Stimulated activated CD8-positive, alpha-beta memory T cell treated with anti-CD3 and anti-CD28 coated beads, Interleukin-7, amount 100 ng/mL, for 24 hours (primary cell): ENCODE measurements at places on chromosomes 6 and 20.

GRCh38 chr6:50935442-50935841 is 116.8 kb downstream of the TFAP2B start:
- no peak for DNase-seq

DNA sequence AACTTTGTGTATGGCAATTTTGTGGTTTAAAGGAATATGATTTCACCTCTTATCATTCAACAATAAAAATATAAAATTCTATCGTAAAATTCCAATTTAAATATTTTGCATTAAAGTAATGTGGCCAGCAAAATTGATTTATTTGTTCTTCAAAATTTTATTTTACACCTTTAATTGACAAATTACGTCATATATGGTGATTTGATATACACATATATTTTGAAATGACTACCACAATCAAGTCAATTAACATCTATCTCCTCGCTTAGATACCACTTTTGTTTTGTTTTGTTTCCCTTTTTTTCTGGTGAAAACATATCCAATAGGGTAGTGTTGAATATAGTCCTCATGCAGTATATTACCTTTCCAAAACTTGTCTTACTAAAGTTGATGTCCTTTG is 467.6 kb upstream of the HS3ST5 start:
- no peak for DNase-seq

- no peak for DNase-seq
Observed at GRCh38 chr6:72064399-72064975, 178.1 kb downstream of the RIMS1 start.

GRCh38 chr6:111503194-111503593 is 20.2 kb upstream of the REV3L start:
- no peak for DNase-seq

GRCh38 chr6:37182736-37183590 is 13.0 kb downstream of the PIM1 start:
- DNase-seq = no peak

DNA sequence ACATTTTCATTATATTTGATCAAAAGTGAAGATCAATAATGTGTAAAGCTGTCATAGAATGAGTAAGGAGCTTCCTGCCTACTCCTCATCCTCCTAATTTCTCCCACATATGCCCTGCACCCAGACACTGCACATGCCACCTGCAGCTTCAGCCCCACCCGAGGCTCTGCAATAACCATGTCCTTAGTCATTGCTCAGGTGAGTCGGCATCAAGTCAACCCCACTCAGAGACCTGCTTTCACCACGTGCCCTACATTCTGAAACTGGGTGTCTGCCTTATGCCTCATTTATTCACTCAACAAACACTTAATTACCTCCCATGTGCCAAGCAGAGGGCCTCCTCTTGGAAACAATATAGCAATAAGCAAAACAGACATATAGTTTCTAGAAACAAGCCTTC is 15.4 kb upstream of the TNFAIP3 start:
- DNase-seq = no peak

DNA sequence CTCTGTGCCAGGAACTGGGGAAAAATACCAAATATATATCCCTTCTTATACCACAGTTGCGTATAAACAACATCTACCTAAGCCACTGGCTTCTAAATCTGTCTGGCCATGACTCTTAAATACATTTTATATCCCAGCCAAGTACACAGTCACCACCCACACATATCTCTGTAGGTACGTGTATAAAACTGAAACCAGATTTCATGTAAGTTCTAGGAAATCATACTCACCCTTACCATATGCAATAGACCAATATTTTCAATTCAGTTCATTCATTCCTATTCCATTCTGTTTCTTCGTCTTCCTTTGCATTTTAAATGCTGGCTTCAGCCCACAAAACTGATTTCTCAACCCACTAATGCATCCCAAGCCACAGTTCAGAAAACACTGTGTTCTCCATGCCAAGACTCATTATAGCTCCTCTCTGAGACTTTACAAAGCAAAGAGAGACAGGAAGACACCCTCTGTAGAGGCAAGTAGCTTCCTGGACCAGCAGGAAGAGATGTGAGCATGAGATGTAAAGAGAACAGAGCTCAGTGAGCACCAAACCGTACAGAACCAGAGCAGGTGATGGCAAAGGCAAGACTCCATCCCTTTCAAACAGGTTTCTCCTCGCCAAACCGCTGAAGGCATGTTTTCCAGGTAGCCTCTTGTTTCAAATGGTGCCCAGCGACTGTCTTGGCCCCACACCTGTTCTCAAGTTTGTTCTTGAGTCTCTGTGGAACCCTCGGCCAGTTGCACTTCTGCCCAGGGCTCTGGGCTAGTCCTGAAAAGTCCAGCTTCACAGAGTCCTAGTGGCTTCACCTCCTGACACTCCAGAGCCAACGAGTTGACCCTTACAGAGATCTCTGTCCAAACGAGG is 18.7 kb downstream of the FAM50B start:
- no peak for DNase-seq

GRCh38 chr6:52739627-52740026 is 23.6 kb downstream of the GSTA2 start:
- DNase-seq = no peak

DNA sequence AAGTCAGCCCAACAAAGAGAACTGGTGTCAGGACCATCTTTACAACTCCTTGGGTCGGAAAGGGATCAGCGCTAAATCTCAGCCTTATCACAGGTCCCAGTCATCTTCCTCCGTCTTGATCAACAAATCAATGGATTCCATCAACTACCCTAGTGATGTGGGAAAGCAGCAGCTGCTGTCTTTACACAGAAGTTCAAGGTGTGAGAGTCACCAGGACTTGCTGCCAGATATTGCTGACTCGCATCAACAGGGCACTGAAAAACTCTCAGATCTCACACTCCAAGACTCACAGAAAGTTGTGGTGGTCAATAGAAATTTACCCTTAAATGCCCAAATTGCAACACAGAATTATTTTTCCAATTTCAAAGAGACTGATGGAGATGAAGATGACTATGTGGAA is 25.3 kb upstream of the MTHFD1L start:
- DNase-seq = no peak

GRCh38 chr6:3133515-3133914 is 15.0 kb downstream of the BPHL start:
- no peak for DNase-seq

DNA sequence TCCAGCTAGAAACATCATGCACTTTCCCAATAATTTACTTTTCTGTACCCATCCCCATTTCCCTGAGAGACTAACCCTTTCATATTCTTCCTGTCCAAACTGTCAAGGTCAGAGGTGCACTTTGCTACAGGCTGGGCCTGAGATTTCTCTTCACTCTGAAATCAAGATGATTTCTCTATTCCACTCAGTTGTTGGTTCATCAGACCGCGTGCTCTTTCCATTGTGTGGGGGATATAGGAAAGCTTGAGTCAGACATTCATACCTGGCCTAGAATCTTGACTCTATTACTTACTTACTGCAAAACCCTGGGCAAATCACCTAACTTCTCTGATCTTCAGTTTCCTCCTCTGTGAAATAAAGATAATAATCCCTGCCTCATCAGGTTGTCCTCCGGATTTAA is 4.7 kb upstream of the ZDHHC14 start:
- DNase-seq = no peak

- no peak for DNase-seq
Observed at GRCh38 chr6:52739134-52739533, 24.1 kb downstream of the GSTA2 start.

DNA sequence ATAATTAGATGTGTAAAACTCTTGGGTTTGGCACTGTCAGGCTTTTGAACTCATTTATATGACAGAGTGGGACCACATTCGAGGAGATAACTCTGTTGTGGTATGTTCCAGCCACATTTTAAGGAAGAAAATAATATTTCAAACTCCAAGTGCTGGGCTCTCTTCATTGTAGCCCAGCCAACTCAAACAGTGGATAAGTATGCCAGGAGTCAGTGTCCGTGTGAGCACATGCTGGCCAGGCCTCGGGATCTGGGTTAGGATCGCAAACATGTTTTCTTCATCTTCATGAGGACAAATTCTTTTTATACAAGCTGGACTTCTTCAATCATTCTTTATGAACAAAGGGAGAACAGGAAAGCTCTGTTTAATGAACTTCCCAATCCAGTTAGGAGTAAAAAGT is 497.5 kb downstream of the MAFB start:
- no peak for DNase-seq

GRCh38 chr6:135871296-135871695 is 19.8 kb downstream of the PDE7B start:
- DNase-seq = no peak

DNA sequence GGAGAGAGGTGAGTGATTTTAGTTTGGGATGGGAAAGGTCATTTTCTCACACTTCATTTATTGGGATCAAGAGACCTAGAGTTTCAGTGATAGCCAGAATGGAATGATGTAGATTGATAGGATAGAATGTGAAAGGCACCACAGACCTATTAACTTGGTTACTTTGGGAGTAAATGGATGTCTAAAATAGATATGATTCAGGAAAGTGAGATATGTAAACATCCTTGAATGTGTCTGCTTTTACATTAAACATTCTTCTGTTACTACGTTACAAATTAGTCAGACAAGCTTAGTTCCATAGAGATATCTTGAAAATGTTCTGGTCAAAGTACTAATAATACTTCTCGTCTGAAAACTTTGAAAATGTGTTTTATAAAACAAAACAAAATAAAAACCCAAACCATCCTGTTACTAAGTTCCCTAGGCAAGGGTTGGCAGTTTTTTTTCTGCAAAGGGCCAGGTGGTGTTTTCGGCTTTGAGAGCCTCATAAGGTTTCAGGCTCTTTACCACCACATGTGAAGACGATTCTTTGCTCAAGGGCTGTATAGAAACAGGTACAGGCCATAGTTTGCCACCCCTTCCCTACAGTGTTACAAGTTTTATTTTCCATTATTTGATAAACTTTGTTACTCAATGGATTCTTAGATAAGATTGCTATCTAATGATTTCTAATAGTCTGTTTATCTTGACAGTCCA is 3.4 kb downstream of the CYB5R4 start:
- no peak for DNase-seq

- no peak for DNase-seq
Observed at GRCh38 chr20:36424314-36424713, 117.0 kb upstream of the MYL9 start.

DNA sequence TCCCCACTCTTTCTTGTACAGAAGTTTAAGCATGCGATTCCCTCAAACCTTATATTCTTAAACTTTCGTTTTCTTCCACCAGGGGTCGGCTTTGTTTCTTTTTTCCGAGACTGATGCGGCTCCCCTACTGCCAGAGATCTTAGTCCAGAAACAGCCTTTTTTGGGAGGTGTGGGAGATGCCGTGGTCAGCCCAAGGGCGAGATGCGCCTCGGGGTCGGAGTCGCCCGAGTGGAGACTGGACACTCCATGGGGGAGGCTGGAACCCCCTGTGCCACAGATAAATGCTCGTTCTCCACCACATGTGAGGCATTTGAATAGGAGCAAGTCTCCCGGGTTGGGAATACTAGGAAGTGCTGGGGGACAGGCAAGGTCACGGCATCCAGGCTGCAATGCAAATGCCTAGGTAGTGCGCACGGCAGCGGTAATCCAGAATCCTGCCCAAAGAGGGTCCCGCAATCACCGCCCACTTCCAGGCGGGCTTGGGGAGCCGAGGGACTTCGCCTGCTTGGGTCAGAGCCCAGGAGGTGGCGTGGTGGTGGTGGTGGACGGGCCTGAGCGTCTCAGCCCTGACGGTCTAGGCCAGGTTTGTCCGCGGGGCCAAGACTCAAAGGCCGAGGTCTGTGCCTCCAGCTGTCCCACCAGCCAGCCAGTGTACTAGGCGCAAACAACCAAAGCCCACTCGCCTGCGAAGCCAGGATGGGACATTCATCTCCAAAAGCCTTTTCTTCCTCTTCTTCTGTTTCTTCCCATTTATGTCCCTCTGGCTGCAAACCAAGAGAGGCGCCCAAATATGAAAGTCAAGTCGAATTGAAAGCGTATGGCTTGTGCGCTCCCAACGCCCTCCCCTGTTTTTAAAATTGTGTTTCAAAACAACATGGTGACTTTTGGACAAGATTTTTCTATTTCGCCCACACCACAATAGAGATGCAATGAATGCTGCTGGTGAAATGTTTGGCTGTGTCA is 39.3 kb upstream of the OSTM1 start:
- no peak for DNase-seq

- no peak for DNase-seq
Observed at GRCh38 chr20:36311141-36311853, 5.2 kb downstream of the DLGAP4 start.

DNA sequence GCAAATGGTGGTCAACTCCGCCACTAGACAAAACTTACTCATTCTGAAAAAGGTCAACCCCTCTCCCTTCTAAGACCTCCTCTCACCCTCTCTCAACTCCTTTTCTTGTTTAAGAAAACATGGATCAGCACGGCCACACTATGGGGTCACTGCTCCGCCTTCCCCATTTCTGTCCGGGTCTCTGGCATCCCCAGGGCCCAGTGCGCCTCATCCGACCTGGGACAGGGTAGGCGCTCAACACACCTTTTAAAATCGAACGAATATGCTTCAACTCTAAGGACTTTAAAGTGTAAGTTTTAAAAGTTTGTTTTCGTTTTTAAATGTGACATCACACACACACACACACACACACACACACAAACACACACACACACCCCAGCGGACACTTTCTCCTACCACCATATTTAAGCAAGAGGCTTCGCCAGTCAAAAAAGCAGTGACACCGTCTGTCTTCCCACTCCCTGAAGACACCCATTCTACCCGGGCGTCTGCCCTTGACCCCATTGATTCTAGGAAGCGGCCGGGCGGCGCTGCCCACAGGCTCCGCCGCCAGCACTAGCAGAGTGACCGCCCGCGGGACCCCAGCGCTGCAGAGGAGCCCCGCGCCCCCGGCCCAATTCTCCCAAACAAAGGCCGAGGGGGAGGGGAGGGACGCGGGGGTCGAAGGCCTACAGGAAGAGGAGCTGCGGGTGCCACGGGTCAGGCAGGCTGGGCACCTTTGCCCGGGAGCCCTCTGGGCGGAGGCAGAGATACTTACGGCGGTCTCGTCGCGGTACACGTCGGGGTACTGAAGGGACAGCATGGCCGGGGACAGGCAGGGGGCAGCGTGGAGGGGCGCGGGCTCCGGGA is 568 bp downstream of the PREP start:
- peak; percentile 2 for DNase-seq

DNA sequence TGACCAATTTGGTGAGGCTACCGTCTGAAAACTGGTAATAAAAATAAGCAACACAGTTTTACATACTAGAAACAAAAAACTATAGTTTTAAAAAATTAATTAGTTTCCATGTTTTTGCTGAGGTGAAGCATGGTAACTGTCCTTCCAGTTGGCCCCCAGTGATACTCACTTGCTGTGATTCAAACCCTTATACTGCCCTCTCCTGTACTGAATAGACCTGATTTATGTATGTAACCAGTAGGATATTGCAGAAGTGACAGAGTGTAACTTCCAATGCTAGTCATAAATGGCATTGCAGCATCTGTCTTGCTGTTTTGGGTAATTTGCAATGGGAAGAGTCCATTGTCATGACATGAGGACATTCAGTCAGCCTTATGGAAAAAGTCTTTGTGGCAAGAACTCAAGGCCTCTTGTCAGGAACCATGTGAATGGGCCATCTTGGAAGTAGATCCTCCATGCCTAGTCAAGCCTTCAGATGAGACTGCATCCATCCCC is 8.9 kb upstream of the CHD6 start:
- DNase-seq = no peak

- no peak for DNase-seq
Observed at GRCh38 chr6:80543598-80544222, 437.2 kb downstream of the BCKDHB start.

- no peak for DNase-seq
Observed at GRCh38 chr6:76682842-76683241, 610.4 kb upstream of the IMPG1 start.
